ENCODE measurements at places on chromosomes 3 and 15.

DNA sequence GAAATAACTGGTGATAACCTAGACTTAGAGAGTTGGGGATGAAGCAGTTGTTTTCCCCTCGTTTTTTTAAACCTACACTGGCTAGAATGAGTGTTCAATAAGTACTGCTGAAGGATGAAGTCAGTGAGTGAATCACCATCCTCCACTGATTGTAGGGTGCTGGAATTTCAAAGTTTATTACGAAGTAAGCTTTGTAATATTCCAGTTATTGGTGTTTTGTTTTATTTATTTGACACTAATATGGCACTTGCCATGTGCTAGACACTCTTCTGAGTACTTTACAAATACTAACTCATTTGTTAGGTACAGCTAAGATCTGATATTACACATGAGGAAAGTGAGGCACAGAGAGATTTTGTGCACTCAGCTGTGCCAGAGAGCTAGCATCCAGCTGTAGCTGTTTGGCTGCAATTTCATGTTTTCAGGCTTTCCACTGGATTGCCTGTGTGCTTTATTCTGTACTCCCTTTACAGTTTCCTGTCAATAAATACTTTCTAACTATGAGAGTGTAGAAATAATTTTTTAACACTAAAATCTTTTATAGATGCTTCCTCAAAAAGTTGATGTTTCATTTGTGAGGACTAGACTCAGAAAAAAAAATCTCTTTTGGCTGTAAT, 5.8 kb downstream of the MAP2K5 start:
- no peak for DNase-seq

- DNase-seq: no peak
Observed at GRCh38 chr3:24454856-24455255, 39.8 kb downstream of the THRB start.

- DNase-seq: no peak
Observed at GRCh38 chr15:66716656-66717020, 14.6 kb downstream of the SMAD6 start.

DNA sequence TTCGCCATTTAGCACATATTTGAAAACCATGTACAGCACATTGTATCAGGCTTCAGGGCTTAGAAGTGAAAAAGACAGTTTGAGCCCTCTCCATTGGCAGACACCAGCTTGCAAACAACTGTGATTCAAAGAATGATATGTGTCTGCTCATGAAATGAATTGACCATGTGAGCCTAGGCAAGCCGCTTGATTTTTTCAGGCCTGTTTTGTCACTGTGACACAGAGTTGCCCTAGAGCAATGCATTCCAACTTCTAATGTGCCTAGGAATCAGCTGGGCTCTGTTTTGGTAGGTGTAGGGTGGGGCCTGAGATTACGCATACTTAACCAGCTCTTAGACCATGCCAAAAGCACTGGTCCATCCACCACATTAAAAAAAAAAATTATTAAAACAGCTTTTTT, 53.0 kb downstream of the ATP2C1 start:
- DNase-seq: no peak

DNA sequence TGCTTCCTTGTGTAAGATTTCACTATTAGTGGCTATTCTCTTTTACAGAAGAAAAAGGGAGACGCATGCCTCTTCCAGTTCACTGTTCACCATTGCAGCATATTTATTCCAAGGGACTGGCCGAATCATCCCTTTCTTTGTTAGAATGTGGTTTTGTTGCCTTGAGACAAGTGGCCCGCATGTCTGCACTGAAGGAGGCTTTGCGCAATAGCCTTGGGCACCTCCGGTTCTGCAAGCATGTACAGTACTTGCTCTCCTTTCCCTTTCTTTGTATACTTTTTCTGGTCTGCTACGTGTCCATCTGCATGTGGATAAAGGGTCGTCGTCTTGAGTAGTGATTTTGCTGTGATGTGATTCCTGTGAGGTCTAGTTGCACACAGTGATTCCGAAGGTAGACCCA, 43.0 kb downstream of the FLNB start:
- DNase-seq: no peak

DNA sequence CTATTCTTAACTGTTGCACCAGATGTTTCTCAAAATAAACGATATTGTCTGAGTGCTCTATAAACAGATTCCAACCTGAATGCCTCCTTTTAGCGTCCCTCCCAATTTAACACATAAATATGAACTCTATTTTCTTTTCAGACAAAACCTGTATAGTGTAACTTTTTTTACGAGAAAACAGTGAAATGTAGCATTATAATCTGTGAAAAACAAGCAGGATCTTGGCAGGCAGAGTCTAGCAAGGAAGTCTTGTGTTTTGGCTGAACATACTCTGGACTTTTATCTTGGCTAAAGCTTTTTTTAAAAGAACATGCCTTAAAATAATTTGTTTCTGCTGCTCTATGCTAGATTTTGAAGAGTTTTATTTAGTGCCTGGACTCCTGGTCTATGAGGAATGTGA, 150.5 kb downstream of the ROBO2 start:
- no peak for DNase-seq

- DNase-seq: peak; percentile 90
Observed at GRCh38 chr3:52831500-52832301, 1.2 kb upstream of the ITIH4 start.

GRCh38 chr3:29215948-29216347, 64.9 kb upstream of the RBMS3 start:
- no peak for DNase-seq

GRCh38 chr3:171835116-171835515, 8.0 kb upstream of the TMEM212 start:
- DNase-seq: peak; percentile 20

- no peak for DNase-seq
Observed at GRCh38 chr3:70607469-70607868, 295.0 kb upstream of the MDFIC2 start.

GRCh38 chr3:17047894-17048293, 163.1 kb downstream of the PLCL2 start:
- no peak for DNase-seq

DNA sequence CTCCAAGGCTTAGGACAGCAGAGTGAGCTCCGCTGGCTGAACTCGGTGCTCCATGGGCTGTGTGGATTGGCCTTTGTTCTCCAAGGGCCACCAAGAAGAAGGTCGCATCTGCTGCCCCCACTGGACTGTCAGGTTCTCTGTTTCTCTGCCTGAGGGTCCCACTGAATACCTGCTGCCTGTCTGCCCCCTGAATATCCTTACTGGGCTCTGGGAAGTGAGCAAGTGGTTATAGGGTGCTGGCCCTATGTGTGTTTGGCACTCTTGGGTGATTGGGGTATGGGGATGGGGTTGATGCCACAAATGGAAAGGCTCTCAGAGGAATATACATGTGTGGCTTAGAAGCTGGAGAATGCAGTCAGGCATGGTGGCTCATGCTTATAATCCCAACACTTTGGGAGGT, 82.3 kb downstream of the THSD4 start:
- DNase-seq: no peak
